ENCODE measurements at places on chromosomes 12 and 14.

GRCh38 chr14:53601409-53601808 is 355.2 kb downstream of the BMP4 start:
- no peak for DNase-seq

DNA sequence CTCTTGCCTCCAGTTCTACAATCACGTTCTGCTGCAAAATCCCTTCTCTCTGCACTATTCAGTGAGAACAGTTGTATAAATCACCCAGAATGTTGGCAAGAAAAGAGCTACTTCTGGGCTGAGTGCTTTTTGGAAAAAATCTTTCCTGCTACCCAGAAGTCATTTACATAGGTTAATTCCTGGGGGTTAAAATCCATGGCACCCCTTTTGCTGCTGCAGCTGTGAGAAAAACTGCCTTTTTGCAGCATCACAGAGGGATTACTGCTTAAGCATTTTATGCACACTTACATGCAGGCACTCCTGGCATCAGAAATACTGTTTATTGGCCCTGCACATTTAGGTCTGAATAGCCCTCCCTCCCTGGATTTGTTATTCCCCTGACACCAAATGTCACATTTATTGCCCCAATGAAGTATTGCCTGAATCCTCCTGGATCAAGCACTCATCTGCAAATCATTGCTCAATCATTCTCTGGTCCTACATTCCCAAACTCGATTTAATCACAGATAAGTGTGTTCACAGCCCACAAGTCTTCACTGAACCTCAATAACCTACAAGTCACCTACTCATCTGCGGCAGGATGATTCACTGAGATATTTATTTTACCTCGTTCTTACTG is 43.1 kb upstream of the CCDC196 start:
- no peak for DNase-seq

DNA sequence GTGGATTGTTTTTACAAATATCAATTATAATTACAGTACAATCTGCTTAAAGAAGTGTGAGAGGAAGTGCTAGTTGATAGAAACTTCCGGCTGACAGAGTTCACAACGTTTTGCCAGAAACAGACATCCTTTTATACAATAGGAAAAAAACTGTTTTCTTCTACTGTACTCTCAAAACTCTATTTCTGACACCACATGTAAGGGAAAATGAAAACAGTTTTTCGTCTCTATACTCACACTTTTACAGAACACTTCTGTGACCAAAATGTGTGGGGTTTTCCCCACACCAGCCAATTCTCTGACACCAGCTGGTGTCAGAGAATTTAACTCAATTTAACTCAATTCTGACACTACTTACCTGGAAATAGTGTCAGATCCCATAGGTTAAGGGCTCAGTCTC is 24.2 kb upstream of the HIF1A start:
- DNase-seq: no peak

DNA sequence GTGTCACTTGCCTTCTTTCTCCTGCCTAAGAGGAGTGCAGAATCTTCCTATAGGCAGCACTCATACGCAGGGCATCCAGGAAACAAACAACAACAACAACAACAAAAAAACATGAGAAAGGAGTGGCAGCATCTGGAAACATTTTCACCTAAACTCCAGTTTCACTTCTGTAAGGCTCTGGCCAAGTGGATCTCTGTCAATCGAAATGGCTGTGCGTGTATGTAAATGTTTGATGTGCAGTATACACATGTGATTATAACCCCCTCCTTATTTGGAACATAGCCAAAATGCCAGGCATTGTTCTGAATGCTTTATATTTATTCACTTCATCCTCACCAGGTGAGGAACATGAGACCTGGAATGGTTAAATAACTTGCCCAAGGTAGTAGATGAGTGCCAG is 76.8 kb downstream of the COX16 start:
- no peak for DNase-seq

- DNase-seq: peak; percentile 76
Measured at GRCh38 chr14:33556382-33557121, 394.3 kb downstream of the EGLN3 start.

- DNase-seq: no peak
Measured at GRCh38 chr12:50720501-50720900, 43.4 kb upstream of the ATF1 start.

- DNase-seq: no peak
Measured at GRCh38 chr14:50233166-50233950, 2.0 kb upstream of the SOS2 start.

GRCh38 chr14:92688434-92689375 is 59.7 kb downstream of the LGMN start:
- DNase-seq: no peak

GRCh38 chr12:100987552-100988521 is 193.3 kb downstream of the ANO4 start:
- DNase-seq: peak; percentile 62

DNA sequence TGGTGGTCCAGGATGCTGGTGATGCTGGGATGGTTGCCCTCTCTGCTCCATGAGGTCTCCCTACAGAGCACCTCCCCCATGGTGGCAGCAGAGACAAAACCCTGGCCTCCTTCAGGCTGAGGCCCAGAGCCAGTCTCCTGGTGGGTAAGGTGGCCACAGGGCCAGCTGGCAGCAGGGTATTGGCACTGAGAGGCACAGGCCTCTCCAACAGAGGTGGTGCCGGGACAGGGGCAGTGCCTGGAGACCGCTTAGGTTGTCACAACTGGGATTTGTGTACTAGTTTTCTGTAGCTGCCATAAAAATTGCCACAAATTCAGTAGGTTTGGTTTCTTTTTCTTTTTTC is 6.1 kb upstream of the MTA1 start:
- DNase-seq: no peak

DNA sequence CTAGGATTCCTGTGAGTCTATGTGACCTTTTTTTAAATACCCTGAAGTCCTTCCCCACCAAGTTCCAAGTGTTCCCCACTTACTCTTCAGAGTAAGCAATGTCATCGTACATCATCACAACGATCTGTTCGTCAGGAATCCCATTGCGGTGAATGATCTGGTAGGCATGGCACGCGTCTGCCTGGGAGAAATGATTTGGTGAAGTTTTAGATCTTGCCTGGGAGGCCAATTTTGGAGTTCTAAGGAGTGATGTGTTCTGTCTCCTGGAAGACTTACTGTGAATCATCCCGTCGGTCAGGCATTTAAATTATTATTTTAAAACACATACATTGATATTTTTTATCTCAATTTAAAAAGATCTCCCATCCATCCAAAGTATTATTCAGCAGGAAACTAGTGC is 29.8 kb downstream of the LGMN start:
- no peak for DNase-seq

GRCh38 chr14:96166461-96167223 is 38.0 kb upstream of the BDKRB2 start:
- no peak for DNase-seq

DNA sequence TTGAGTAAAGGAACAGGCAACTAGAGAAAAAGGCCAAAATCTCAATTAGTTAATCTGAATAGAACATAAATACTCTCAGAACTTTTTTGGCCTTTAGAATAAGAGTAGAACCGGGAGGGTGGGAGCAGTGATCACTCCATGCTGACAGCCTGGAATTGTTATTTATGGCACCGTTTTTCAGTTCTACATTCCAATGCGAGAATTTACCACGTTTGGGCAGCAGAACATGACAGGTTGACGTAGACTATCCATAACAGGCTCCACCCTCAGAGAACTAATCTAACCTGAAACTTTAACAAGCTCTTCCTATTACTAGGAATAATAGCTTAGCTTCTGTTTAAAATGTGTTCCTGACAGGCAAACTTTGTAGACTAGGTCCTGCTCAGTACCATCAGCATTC is 379.1 kb downstream of the SEC23A start:
- DNase-seq: peak; percentile 8

DNA sequence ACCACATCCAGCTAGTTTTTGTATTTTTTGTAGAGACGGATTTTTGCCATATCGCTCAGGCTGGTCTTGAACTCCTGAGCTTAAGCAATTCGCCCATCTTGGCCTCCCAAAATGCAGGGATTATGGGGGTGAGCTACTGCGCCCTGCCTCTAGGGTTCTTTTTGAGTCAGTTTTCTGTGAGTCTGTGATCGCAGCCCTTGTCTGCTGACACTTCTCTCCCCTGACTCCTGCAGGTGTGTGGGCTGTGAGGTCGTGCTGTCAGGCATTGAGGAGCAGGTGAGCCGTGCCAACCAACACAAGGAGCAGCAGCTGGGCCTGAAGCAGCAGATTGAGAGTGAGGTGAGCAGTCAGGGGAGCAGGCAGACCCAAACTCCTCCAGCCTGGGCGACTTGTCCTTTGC is 6.3 kb downstream of the COPS7A start:
- DNase-seq: no peak

DNA sequence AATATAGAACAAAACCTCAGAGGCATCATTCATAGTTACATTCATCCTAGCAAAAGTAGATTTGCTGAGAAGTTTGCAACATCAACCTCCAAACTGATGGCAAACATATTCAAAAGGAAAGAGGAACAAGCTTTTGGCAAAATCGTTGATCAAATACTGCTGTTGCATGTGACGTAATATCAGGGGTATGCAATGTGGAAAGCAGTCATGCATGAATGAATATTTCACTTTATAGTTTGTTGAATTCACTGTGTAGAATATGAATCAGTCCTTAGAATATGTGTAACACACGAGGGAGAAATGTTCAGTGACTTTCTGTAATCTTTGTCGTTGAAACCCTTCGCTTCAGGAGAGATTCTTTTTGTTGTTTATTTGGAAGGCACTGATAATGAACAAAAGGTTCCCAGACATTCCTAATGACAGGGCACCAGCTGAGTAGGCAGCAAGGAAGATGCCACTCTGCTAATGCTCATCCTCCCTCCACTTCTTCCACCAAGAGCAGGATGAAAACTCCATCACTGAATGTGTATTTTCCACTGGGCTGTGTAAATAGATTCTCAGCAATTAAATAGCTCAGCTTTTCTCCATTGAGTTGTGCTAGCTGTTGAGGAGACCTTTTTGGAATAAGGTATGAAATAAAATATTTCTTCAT is 126.1 kb downstream of the PELI2 start:
- peak; percentile 87 for DNase-seq

GRCh38 chr14:71597287-71597920 is 334.8 kb upstream of the RGS6 start:
- no peak for DNase-seq

- peak; percentile 1 for DNase-seq
Measured at GRCh38 chr12:18581232-18581962, 156.4 kb downstream of the PLCZ1 start.

GRCh38 chr12:120992989-120993388 is 14.6 kb downstream of the HNF1A start:
- no peak for DNase-seq

- peak; percentile 95 for DNase-seq
Measured at GRCh38 chr12:62724947-62725451, 210.0 kb downstream of the PPM1H start.

GRCh38 chr12:118312578-118312977 is 60.1 kb downstream of the TAOK3 start:
- no peak for DNase-seq

DNA sequence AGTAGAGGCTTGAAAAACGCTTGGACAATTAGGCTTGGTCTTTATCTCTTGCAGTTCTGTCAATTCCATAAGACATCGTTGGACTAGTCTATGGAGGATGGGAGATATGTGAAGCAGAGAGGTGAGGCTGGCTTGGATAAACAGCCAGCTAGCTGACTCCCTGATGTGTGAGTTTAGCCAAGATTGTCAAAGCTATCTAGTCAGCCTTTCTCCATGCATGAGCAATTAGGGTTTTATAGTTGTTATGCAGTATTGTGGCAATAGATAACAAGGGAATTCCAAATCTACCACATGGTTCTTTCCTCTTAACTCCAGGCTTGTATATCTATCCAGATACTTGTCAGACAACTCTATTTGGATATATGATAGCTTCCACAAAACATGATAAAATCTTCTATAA is 153.6 kb upstream of the NRXN3 start:
- DNase-seq: no peak

DNA sequence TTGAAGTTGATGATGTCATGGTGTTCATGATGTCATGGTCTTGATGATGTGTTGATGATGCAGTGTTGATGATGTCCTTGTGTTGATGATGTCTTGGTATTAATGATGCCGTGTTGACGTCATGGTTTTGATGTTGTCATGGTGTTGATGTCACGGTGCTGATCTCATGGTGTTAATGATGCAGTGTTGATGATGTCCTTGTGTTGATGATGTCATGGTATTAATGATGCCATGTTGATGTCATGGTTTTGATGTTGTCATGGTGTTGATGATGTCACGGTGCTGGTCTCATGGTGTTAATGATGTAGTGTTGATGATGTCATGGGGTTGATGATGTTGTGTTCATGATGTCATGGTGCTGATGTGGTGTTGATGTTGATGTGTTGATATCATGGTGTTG is 48.0 kb upstream of the RIMBP2 start:
- DNase-seq: peak; percentile 17

GRCh38 chr12:4135919-4136605 is 137.5 kb upstream of the CCND2 start:
- DNase-seq: peak; percentile 32

DNA sequence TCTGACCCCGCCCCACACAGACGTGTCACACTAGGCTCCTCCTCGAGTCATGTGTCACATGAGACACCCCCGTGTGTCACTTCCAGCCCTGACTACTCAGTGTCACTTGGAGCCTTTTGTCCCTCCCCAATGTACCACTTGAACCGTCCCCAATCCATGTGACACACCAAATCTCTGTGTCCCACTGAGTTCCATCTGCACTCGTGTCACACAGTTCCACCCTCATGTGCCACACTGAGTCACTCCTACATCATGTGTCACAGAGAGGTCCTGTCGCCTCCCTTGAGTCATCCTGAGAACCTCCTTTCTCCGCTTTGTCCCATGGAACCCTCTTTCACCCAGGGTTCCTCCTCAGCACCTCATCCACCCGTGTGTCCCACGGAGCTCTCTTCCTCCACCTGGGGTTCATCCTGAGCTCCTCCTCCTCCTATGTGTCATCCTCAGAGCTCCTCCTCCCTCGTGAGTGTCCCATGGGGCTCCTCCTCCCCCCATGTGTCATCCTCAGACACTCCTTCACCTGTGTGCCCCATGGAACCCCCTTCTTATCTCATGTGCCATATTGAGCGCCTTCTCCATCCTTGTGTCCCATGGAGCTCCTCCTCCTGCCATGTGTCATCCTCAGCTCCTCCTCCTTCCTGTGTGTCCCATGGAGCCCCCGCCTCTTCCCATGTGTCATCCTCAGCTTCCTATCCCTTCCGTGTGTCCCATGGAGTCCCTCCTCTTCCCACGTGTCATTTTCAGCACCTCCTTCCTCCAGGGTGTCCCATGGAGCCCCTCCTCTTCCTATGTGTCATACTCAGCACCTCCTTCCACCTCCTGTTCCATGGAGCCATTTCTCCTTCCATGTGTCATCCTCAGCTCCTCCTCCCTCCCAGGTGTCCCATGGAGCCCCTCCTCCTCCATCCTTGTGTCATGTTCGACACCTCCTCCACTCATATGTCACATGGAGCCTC is 32.0 kb downstream of the RTL1 start:
- peak; percentile 23 for DNase-seq

DNA sequence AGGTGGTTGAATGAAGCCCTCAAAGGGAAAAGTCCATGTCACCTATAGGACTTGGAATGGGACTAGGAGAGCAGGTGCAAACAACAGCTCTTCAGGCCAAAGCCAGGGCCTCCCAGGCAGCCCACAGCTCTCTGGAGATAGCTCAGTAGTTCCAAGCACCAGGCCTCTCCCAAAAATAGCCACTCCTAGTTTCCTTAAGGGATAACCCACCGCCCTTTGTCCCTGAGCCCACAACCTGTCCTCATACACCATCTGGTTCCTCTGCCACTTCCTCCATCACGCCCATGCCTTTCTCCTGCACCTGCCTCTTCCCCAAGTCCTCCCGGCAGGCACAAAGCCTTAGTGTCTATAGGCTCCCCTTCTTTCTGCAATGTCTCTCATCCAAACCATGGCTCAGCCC is 2.1 kb downstream of the RAB15 start:
- no peak for DNase-seq

- peak; percentile 21 for DNase-seq
Measured at GRCh38 chr12:90235642-90236041, 527.0 kb upstream of the ATP2B1 start.

Measured in fibroblast of pulmonary artery (primary cell).